H9 (cell line): ENCODE measurements at places on chromosomes 7 and 10. TPM values are rescaled to one million over a fixed set of nuclear protein-coding genes. Genes with fewer than 3 reads are reported as not detected.

- H3K4me1 ChIP-seq: peaks cover 4% of the 10 kb centered on the region; the same call in 1 of the 2 replicates
- no peak overlapping the region for H3K4me3 ChIP-seq
- H3K36me3 ChIP-seq: no peaks in the 10 kb centered on the region
- no peak overlapping the region for H3K27ac ChIP-seq
Measured at GRCh38 chr7:112929421-112929820, 139.2 kb upstream of the TMEM168 start.

GRCh38 chr7:27602766-27603165 is 59.9 kb downstream of the HIBADH start:
- H3K36me3 ChIP-seq: peaks cover 4% of the 10 kb centered on the region
- peak overlapping the region; percentile 49 for H3K4me3 ChIP-seq
- H3K27ac ChIP-seq: no peak overlapping the region
- peak; percentile 55 for DNase-seq
- H3K4me1 ChIP-seq: no peaks in the 10 kb centered on the region
- no peaks in the 10 kb centered on the region for H3K27me3 ChIP-seq

DNA sequence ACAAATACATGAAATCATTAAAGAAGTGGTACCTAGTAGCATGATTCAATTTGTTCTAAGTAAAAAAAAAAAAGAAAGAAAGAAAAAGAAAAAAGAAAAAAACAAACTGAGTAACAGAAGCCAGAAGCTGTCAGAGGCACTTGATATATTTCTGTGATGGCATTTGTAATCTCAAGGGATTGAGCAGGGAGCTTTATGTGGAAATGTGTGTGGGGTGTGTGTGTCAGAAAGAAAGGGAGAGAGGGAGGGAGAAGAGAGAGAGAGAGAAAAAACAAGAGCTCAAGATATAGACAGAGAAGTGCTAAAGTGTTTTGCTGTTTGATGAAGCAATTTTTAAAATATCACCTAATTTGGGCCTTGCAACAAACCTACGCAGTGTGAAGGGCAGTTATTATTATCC is 357.6 kb upstream of the PCDH15 start:
- H3K36me3 ChIP-seq: no peaks in the 10 kb centered on the region
- H3K27me3 ChIP-seq: no peaks in the 10 kb centered on the region
- H3K4me3 ChIP-seq: no peak overlapping the region
- DNase-seq: no peak

DNA sequence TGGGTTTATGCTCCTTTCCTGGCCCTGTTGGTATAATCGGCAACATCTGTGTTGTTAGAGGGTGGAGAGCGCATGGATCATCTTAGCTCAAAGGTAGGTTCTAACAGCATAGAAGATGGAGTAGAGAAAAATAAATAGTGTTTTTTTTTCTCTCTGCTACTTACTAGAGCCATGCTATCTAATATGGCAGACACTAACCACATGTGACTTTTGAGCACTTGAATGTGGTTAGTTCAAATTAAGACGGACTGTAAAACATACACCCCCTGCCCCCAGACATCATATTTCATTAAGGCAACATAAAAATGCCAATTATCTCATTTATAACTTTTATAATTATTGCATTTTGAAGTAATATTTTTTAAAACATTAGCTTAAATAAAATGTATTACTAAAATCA is 525.1 kb downstream of the KIF20B start:
- no peaks in the 10 kb centered on the region for H3K36me3 ChIP-seq
- DNase-seq: no peak
- H3K27ac ChIP-seq: no peak overlapping the region
- no peaks in the 10 kb centered on the region for H3K4me1 ChIP-seq

DNA sequence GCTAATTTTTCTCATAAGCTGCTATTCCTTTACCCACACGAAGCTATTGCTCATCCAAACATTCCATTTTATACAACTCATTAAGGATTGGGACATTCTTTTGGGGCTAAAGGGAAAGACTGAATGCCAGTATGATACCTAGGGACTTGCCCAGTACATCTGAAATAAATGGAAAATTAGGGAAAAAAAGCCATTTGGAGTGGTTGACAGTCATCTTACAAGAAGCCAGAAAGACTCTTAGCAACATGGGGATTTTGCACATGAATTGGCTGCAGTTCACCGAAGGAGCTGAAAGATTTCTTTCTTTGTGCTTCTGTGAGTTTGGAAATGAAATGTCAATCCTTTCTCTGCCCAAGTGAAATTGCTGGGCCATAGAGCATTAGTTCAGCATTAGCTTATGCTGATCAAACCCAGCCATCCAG is 43.3 kb upstream of the MTURN start:
- H3K4me1 ChIP-seq: no peaks in the 10 kb centered on the region; the same call in 1 of the 2 replicates
- H3K27me3 ChIP-seq: no peaks in the 10 kb centered on the region
- DNase-seq: no peak

- no peak overlapping the region for H3K27ac ChIP-seq
- no peaks in the 10 kb centered on the region for H3K27me3 ChIP-seq
- no peak for DNase-seq
- H3K36me3 ChIP-seq: no peaks in the 10 kb centered on the region
Measured at GRCh38 chr10:60397792-60398191, 8.1 kb upstream of the ANK3 start.

GRCh38 chr7:114181280-114181679 is 233.3 kb upstream of the FOXP2 start:
- no peaks in the 10 kb centered on the region for H3K27me3 ChIP-seq
- no peak overlapping the region for H3K27ac ChIP-seq
- no peak overlapping the region for H3K4me3 ChIP-seq
- DNase-seq: no peak
- no peaks in the 10 kb centered on the region for H3K4me1 ChIP-seq

- DNase-seq: no peak
- no peaks in the 10 kb centered on the region for H3K4me1 ChIP-seq
- no peak overlapping the region for H3K27ac ChIP-seq
- no peaks in the 10 kb centered on the region for H3K27me3 ChIP-seq
Measured at GRCh38 chr10:104243512-104243911, 11.2 kb upstream of the GSTO1 start.

DNA sequence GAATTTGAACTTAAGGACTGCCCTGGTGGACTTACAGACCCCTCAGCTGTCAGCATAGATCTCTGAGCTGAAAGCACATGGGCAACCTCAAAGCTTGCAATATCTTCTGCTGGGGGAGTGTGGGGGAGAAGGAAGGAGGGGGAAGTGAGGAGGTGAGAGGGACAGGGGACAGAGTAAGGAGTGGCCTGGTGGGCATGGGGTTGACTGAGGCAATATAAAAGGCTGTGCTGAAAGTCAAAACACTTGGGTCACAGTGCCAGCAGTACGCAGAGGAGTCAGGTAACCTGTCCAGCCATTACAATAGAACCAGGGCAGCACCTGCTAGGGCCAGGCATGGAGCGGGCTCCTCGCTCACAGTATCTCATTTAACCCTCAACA is 43.2 kb downstream of the PPP1R3C start:
- H3K4me1 ChIP-seq: no peaks in the 10 kb centered on the region
- no peaks in the 10 kb centered on the region for H3K36me3 ChIP-seq
- no peak for DNase-seq

The MOSPD3 gene
- 16.7 and 17.5 TPM in 2 replicates for total RNA-seq

The RBP4 gene
- total RNA-seq: not detected in 2 replicates
